ENCODE measurements at places on chromosomes 12 and 14. TPM values are rescaled to one million over a fixed set of nuclear protein-coding genes. Genes with fewer than 3 reads are reported as not detected.
A peak's percentile ranks its signal among the peaks of the same experiment; 100 is the strongest.

- H3K36me3 ChIP-seq = no peaks in the 10 kb centered on the region
- no peaks in the 10 kb centered on the region for H3K4me1 ChIP-seq
- no peak for DNase-seq
Measured at GRCh38 chr12:89161557-89161956, 190.7 kb downstream of the DUSP6 start.

DNA sequence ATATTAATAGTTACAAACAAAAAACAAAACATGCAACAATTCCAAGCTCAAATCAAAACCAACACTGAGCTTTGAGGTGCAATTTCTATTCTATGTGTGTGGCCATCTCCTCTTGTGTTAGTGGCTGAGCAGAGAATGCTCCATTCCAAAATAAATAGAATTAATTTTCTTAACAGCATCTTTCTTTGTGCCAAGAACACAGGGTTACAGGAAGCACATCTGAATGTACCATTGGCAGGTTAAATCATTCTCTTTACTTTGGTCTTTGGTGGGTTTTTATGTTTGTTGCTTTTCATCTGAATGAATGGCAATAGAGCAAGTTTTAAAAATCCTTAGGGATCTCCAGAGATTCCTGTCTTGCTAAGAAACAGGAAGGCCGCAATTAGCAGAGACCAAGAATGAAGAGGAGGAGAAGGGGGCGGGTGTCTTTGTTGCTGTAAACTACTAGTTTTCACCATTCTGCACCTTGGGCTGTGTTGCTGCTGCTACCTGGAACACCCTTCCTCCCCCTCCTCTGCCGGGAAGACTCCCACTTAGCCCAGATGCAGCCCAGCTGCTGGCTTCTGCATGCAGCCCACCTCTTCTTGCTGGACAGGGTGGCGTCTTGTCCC is 165.0 kb downstream of the RGS6 start:
- H3K4me1 ChIP-seq = no peaks in the 10 kb centered on the region
- DNase-seq = no peak
- H3K36me3 ChIP-seq = no peaks in the 10 kb centered on the region
- no peak overlapping the region for H3K4me3 ChIP-seq

DNA sequence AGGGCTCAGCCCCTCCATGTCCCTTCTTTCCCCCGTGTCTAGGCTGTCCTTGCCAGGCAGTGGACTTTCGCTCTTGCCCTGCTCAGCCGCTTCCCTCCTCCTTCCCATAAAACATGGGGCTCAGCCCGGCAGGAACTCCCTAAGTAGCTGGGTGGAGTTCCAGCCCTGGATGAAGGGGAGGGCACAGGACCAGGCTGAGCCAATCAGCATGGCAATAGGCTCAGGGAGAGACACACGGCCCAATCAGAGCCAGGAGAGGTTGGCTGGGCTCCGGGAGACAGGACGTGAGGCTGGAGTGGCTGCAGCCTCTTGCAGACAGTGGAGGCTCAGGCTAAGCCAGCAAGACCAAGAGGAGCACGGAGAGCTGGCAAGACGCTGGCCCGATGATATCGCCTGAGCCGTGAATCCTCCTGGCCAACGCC is 54.3 kb downstream of the GALNT9 start:
- H3K4me1 ChIP-seq = peaks cover 13% of the 10 kb centered on the region
- H3K4me3 ChIP-seq = peak overlapping the region; percentile 40
- H3K27ac ChIP-seq = no peak overlapping the region
- H3K27me3 ChIP-seq = peaks cover 12% of the 10 kb centered on the region
- no peaks in the 10 kb centered on the region for H3K36me3 ChIP-seq

DNA sequence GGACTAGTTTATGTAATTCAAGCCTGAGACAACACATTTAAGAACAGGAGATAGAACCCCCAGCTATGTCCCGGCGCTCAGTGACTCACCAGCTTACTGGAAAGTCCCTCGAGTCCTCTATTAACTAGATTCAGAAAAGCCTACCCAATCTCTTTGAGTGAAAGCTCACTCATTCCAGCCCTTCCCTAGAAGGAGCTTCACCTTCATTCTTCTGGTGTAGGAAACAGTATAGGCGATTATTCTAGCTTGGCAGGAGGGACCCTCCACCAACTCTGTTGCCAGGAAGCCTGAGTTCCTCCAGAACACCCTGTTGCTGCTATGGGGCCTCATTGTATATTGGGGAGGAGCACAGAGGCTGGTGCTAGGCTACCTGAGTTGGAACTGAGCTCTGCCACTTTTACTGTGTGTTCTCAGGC is 57.2 kb upstream of the AEBP2 start:
- peaks cover 10% of the 10 kb centered on the region for H3K27me3 ChIP-seq
- no peak for DNase-seq
- H3K27ac ChIP-seq = no peak overlapping the region
- H3K36me3 ChIP-seq = peaks cover 9% of the 10 kb centered on the region

- DNase-seq = no peak
- H3K36me3 ChIP-seq = no peaks in the 10 kb centered on the region
- H3K4me1 ChIP-seq = no peaks in the 10 kb centered on the region
- no peak overlapping the region for H3K4me3 ChIP-seq
- H3K27me3 ChIP-seq = no peaks in the 10 kb centered on the region
- H3K27ac ChIP-seq = no peak overlapping the region
Measured at GRCh38 chr12:31342286-31342685, 16.3 kb upstream of the SINHCAF start.

- H3K27me3 ChIP-seq = peaks cover 38% of the 10 kb centered on the region
- H3K4me3 ChIP-seq = no peak overlapping the region
Measured at GRCh38 chr14:36515896-36516718, 3.9 kb downstream of the NKX2-1 start.

DNA sequence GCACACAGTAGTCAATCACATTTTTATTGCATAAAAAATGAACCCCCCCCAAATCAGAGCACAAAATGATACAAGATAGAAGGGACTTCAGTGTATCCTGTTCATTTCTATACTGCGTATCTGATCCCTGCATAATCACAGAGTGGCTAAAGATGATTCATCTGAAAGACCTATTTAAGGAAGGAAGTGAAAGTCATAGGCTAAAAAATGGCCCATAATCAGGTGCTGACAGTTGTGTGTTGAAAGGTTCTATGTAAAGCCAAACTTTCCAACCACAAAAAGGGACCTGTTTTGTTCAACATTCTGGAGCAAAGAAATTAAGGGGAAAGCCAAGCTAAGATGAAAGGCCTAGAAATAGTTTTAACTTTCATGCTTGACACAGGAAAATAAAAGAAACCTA is 147.8 kb upstream of the ATP2B1 start:
- H3K4me3 ChIP-seq = no peak overlapping the region
- no peaks in the 10 kb centered on the region for H3K36me3 ChIP-seq
- no peaks in the 10 kb centered on the region for H3K27me3 ChIP-seq
- H3K27ac ChIP-seq = no peak overlapping the region
- no peak for DNase-seq

GRCh38 chr14:105069871-105070759 is 4.9 kb upstream of the GPR132 start:
- no peak overlapping the region for H3K27ac ChIP-seq
- H3K4me3 ChIP-seq = no peak overlapping the region
- H3K27me3 ChIP-seq = peaks cover 6% of the 10 kb centered on the region

B4GALNT1 gene
- total RNA-seq = 83.9 TPM

EML5 gene
- total RNA-seq = 2.1 TPM

CAPS2 gene
- 6.8 TPM for total RNA-seq

Data from glutamatergic neuron (in vitro differentiated cells).